ENCODE measurements at places on chromosomes 3 and 15. TPM values are rescaled to one million over a fixed set of nuclear protein-coding genes. Genes with fewer than 3 reads are reported as not detected.

NEO1 gene
- total RNA-seq: 11.8 TPM

A4GNT gene
- not detected for total RNA-seq

ITIH1 gene
- total RNA-seq: not detected

WDR76 gene
- total RNA-seq: 15.4 TPM

SLC28A1 gene
- not detected for total RNA-seq

ATP10A gene
- total RNA-seq: 2.6 TPM

HPS3 gene
- total RNA-seq: 45.0 TPM

LIPH gene
- not detected for total RNA-seq

OSTN gene
- total RNA-seq: not detected

HYKK gene
- total RNA-seq: 3.3 TPM

PLSCR5 gene
- not detected for total RNA-seq

AHSG gene
- not detected for total RNA-seq

PRICKLE2 gene
- 32.0 TPM for total RNA-seq

TCTA gene
- 17.4 TPM for total RNA-seq

GABPB1 gene
- total RNA-seq: 35.2 TPM

ADAMTS9 gene
- total RNA-seq: 2.2 TPM

CHRNA7 gene
- under 0.01 TPM for total RNA-seq

ZKSCAN7 gene
- 5.5 TPM for total RNA-seq

LRRC49 gene
- 5.5 TPM for total RNA-seq

NEK10 gene
- total RNA-seq: 9.2 TPM

SEMA7A gene
- total RNA-seq: 10.3 TPM

PFKFB4 gene
- total RNA-seq: 7.7 TPM

ZNF654 gene
- 12.5 TPM for total RNA-seq

SOX14 gene
- total RNA-seq: not detected

HES1 gene
- total RNA-seq: 0.39 TPM

GFM1 gene
- total RNA-seq: 49.1 TPM

C3orf62 gene
- 1.2 TPM for total RNA-seq

TTLL13 gene
- not detected for total RNA-seq

COL6A5 gene
- total RNA-seq: not detected

IDH2 gene
- total RNA-seq: 37.7 TPM

DNASE1L3 gene
- 1.5 TPM for total RNA-seq

TUBGCP5 gene
- total RNA-seq: 35.8 TPM

IQSEC1 gene
- 18.7 TPM for total RNA-seq

NR2F2 gene
- 21.5 TPM for total RNA-seq

CDHR4 gene
- not detected for total RNA-seq

FBLN2 gene
- total RNA-seq: 43.0 TPM

TMEM87A gene
- 43.4 TPM for total RNA-seq

CPN2 gene
- not detected for total RNA-seq

IL17RE gene
- 13.9 TPM for total RNA-seq

UACA gene
- 92.1 TPM for total RNA-seq

ABHD2 gene
- 80.1 TPM for total RNA-seq

TMEM42 gene
- total RNA-seq: 17.6 TPM

RNF168 gene
- 18.0 TPM for total RNA-seq

MYD88 gene
- 6.6 TPM for total RNA-seq

CCR3 gene
- total RNA-seq: not detected

GPR171 gene
- total RNA-seq: not detected

FAH gene
- 31.6 TPM for total RNA-seq

RPL29 gene
- 932 TPM for total RNA-seq

SI gene
- total RNA-seq: not detected

GJD2 gene
- not detected for total RNA-seq
